ENCODE measurements at places on chromosomes 12 and 14.

GRCh38 chr14:93970965-93971634 is 5.3 kb downstream of the ASB2 start:
- no peak for DNase-seq

DNA sequence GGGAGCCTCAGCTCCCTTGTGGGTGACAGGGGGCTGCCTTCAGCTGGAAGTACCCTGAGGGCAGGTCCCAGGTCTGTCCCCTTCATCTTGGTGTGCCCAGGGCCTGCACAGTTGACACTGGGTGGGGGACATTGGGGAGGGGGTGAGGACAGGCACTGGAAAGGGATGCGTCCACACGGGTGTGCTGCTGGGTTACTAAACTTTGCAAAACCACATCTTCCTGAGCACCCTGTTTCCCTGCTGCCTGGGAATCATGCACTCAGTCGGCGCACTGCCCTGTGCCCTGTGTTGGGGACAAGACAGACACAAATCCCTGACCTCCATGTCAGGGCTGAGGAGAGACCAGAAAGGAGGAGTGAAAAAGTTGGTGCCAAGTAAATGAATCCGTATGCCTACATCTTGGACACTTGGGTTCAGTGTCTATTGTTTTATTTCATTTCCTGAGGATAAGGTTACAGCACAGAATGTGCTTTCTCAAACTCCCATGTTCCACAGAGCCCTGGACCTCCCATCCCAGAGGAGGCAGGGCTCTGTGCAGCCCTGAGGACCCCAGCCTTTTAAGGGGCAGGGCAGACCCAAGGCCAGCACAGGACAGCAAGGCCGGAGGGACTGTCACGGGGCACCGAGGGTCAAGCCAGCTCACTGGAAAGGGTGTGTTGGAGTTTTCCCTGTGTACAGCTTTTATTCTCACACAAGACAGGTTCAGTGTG is 2.9 kb upstream of the SLC25A29 start:
- no peak for DNase-seq

GRCh38 chr12:117188961-117189724 is 1.1 kb downstream of the FBXO21 start:
- DNase-seq = peak; percentile 12

GRCh38 chr14:89992273-89992672 is 36.5 kb downstream of the TDP1 start:
- no peak for DNase-seq

GRCh38 chr12:7354529-7354928 is 50.7 kb downstream of the ACSM4 start:
- no peak for DNase-seq

DNA sequence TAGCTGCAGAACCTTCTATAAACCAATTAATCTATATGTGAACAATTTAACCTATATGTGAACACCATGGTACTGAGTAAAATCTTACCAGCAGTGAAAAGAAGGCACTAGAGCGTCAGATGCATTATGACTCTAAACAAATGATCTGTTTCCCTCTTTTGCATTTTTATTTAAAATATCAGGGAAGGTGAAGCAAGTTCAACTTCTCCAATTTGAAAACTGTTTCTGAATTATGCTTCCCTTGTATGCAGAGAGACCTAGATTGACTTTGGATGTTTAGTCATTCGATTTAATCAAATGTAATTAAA is 80.9 kb downstream of the DAD1 start:
- no peak for DNase-seq

DNA sequence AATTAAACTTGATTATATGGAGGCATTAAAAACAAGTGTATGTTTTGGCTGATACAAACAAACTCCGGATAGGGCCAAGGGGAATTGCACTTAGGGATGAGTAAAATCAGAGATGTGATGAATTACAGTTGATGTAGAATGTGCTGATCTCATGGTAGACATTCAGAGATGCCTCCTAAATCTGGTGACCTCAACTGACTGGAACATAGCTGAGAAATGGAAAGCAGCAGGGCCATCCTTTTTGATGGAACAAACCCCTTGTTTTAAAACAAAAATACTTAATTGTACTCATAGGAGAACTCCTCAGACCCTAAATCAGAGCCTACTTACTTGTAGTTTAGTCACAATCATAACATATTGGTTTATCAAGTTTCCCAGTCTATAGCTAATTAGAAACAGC is 122.8 kb downstream of the C12orf75 start:
- no peak for DNase-seq

DNA sequence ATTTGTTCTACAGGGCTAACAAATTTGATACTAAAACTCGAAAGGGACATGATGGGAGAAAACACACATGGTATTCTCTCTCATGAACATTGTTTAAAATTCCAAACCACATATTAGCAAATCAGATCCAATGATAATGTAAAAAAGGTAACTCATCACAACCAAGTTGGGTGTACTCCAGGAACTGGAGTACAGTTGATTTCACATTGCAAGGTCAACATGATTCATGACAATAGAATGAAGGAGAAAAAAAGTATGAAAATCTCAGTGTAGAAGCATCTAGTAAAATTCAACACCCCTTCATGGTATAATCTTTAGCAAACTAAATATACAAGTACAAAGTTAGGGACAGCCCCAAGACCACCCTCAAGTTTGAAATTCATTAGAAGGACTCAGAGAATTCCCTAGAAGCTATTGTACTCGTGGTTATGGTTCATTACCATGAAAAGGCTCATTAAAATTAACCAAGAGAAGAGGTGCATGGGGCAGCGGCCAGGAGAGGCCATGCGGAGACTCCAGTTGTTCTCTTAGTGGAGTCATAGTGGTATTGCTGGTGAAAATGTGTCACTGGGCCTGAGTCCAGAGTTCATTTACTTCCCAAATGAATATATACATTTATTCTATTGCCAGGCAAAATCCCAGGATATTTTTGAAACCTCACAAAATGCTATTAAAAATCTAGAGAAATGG is 3.1 kb upstream of the CDCA4 start:
- DNase-seq = no peak

DNA sequence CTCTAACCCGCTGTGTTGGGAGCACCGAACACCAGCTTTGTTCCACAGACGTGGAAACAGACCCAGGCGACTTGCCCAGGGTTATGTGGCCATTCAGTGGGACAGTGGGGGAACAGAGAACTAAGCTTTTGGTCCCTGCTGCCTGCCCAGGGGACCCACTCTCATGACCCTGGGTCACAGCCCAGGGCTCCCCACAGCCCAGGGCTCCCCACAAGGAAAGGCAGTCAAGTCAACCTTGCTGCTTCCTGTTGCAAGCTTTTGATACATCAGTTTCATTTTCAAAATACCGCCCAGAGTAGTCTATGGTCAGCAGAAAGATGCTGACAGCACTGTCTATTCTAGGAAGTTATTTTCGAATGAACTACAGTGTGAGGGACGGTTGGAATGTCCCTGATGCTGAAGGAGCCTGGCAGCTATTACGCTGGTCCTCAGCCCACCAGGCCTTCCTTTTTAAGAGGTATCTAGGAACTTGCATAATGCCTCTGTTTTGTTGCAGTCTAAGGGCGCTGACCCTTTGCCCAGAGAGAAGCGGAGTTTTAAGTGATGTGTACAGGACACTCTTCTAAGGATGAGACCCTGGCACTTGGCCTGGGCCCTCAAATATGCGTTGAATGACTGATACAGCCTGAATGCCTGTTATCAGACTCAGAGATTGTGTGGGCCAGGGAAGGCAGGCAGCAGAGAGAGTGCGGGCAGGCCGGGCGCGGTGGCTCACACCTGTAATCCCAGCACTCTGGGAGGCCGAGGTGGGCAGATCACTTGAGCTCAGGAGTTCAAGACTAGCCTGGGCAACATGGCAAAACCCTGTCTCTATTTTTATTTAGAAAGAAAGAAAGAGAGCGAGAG is 12.6 kb upstream of the TTC7B start:
- DNase-seq = no peak

GRCh38 chr14:65366802-65367565 is 45.5 kb upstream of the FUT8 start:
- DNase-seq = no peak

DNA sequence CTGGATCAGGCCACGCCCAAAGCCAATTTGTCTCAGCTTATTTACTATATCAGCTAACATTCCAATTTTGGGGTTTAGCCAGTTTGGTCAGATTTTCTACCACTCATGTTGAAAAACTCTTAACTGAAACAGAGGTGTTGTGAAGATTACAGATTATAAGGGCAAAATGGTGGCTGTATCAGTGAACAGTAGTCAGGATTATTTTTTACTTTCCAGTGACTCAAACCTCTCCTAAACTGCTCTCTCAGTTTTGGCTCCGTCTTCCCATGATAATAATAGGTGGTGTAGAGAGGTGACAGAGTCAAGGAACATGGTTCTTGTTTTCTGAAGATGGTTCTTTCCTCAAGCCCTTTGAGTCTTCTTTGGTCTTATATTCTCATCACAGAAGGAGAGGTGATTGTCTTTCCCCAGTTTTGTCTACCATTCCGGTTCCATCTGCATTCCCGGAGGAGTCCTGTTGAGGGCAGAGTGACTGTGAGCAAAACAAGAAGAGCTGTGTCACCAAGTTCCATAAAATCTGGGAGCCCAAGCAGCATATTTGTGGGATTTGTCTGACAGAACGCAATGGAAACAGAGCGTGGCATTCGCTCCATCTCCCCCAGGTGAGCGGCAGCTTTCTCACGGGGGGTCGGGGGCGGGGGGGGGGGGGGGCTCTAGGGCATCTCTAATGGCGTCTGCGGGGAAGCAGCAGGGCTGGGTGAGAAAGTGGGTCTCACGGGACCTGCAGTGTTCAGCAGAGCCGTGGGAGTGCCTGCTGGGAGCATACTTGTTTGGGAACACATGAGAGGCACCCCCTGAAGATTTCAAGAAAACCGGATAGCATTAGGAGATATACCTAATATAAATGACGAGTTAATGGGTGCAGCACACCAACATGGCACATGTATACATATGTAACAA is 59.1 kb downstream of the TBC1D30 start:
- DNase-seq = no peak

- no peak for DNase-seq
Measured at GRCh38 chr12:70982991-70983390, 62.5 kb upstream of the PTPRR start.

DNA sequence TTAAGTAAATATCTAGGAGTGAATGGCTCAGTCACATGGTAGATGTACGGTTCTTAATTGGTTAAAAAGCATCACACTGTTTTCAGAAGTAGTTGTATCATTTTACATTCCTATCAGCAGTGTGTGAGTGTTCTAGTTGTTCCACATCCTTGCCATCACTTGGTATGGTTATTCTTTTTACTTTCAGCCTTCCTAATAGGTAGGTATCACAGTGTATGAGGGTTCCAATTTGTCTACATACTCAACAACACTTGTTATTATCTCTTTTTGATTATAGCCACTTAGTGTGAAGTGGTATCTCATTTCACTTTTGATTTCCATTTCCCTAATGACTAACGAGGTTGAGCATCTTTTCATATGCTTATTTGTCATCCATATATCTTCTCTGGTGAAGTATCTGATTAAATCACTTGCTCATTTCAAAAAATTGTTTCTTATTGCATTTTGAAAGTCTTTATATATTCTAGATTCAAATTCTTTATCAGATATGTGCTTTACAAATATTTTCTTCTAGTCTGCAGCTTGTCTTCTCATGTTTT is 3.5 kb upstream of the SPRYD3 start:
- no peak for DNase-seq

DNA sequence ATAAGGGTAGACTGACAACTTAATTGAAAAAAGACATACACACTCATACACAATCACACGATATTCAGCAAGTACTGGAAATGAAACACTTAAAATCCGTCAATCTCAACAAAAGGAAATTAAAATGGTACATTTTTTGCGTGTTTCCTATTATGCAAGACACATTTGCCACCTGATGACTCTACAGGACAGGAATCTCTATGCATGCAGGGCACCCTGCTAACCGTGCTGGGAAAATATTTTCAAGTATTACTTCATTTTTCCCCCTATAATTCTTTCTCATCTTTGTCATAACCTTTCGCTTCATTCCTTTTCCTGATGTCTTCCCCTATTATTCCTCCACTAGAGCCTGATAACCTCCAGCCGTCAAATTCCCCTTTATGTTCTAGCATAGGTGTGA is 150.2 kb downstream of the TMEM132D start:
- no peak for DNase-seq

- no peak for DNase-seq
Measured at GRCh38 chr12:121468499-121468801, 68.5 kb downstream of the RNF34 start.

DNA sequence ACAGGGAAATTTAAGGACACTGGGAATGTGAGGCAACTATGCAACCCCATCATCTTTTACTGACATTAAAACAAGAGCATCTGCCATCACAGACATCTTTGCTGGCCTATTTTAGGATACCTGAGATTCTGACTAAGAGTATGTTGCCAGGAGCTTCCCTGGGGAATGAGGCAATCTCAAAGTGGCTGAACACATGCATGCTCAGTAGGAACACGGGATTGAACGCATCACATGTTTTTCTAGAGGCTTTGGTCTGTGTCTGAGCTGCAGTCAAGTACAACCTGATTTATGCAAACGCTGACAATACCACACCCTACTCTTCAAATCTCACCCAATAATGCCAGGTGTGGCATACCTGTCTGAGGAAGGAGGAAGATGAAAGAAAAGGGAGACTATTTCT is 416.5 kb downstream of the NELL2 start:
- DNase-seq = no peak

- no peak for DNase-seq
Measured at GRCh38 chr14:59060841-59061240, 127.6 kb upstream of the DAAM1 start.

- DNase-seq = no peak
Measured at GRCh38 chr12:75137896-75138295, 71.7 kb downstream of the KCNC2 start.

- DNase-seq = no peak
Measured at GRCh38 chr12:79326663-79327062, 364.1 kb downstream of the PAWR start.

- DNase-seq = no peak
Measured at GRCh38 chr14:72792051-72792788, 101.7 kb downstream of the DPF3 start.

GRCh38 chr12:81627336-81628189 is 131.6 kb downstream of the PPFIA2 start:
- DNase-seq = peak; percentile 21

DNA sequence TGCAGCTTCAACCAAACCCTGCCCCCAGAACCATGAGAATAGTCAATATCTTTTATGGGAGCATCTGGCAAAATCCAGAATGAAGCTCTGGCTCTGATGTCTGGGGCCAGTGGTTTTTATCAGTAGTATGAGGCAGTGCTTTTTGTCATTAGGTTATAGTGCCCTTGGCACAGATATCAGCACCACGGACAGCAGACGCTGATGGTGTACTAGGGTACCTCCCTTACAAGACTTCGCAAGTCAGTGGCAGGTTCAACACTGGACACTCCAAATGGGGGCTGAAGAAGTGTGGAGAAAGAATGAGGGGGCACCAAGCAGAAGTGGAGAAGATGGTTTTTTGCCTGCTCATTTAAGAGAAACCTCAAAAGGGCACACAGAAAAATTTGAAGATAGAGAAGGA is 68.2 kb upstream of the E2F7 start:
- DNase-seq = peak; percentile 41

- no peak for DNase-seq
Measured at GRCh38 chr12:6178981-6179761, 21.0 kb upstream of the CD9 start.

- DNase-seq = peak; percentile 64
Measured at GRCh38 chr12:132559652-132560363, 50.6 kb downstream of the LRCOL1 start.
